Smooth muscle cell of the pulmonary artery (primary cell): ENCODE measurements at places on chromosomes 12 and 14. TPM values are rescaled to one million over a fixed set of nuclear protein-coding genes. Genes with fewer than 3 reads are reported as not detected.

The CBX5 gene
- 39.0 and 47.0 TPM in 2 replicates for total RNA-seq

The FOXG1 gene
- 0.76 and 1.6 TPM in 2 replicates for total RNA-seq

The PLEKHH1 gene
- total RNA-seq: 0.20 and 0.36 TPM in 2 replicates

The GPR137C gene
- 0.33 and 0.39 TPM in 2 replicates for total RNA-seq

The TMEM119 gene
- 3.9 and 69.5 TPM in 2 replicates for total RNA-seq
